ENCODE measurements at places on chromosomes 6 and 20.

GRCh38 chr20:1616858-1617434, 2.9 kb downstream of the SIRPB1 start:
- no peak for DNase-seq

DNA sequence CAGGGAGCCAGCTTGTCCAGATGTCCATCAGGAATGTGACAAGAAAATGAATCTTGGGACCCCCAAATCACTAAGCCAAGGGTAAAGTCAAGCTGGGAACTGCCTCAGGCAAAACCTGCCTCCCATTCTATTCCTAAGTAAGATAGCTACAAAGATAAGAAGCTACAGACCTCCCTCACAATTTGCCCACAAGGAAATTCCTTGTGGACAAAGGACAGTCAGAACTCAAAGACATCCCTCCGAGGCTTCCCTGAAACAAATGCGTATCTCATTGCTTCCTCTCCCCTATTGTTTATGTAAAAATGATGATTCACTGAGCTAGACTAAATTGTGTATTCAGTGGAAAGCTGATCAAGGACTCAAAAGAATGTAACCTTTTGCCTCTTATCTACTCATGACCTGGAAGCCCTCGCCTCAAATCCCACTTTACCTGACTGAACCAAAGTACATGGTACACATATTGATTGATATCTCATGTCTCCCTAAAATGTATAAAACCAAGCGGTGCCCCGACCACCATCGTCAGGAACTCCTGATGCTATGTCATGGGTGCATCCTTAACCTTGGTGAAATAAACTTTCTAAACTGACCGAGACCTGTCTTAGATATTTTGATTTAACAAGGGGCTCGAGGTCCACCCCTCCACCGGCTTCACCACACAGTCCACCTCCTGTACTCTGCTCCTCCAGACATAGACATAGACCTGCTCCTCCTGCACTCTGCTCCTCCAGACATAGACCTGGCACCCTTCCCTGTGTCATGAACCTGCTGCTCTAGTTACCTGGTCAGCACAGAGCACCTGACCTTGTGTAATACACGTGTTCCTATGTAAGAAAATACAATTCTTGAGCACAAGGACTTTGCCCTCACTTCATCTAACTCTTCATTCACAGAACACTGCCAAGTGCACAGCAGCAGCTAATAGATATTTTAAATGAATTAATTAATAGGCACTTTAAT, 81.4 kb downstream of the WDR27 start:
- DNase-seq: no peak

DNA sequence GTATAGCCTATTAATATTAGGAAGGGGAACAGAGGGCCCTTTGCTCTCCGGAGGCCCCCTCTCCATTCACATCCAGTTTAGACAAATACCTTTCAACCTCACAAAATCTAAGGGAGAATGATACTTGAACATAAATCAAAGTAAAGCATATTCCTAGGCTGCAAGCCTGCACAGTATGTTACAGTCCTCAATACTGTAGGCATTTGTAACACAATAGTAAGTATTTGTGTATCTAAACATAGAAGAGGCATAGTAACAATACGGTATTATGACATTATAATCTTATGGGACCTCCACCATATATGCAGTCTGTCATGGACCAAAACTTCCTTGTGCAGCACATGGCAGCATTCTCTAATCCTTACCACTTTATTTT, 2.3 kb upstream of the TREM1 start:
- no peak for DNase-seq

DNA sequence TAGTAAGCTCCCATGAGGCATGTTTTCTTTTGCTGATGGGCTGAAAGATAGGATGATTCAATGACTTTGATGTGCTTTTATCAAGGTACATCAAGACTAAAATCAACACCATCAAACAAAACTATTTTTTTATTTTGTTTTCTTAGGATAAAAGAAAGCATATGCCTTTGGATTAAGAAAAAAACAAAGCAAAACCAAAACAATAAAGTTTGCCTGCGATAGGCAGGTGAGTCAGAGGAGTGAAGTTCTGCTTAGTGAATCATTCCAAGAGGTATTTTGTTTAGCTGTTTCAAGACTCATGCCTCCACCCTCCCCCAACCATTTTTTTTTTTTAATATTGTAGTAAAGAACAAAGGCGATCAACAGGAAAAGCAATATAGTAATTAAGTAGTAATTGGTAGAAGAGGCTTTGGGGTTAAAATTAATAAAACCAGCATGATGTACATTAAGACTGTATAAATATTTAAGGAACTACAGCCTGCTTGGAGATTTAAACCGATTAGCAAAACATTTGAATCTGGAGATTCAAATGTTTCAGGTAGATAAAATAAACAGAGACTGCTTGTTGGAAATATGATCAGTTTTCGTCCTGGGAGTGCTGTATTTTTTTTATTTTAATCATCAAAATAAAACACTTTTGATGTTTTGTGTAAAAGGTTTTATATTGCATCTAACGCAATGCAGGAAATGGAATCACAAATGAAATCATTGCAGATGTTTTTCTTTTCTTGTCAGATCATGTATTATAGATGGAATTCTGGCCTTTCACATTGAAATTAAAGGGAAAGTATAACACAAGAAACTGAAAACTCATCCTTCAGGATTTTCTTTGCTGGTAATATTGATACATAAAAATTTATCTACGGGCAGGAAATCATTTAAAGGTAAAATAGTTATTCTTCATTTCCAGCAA, 482.3 kb upstream of the MANEA start:
- no peak for DNase-seq

GRCh38 chr6:57432919-57433684, 115.7 kb downstream of the PRIM2 start:
- no peak for DNase-seq

DNA sequence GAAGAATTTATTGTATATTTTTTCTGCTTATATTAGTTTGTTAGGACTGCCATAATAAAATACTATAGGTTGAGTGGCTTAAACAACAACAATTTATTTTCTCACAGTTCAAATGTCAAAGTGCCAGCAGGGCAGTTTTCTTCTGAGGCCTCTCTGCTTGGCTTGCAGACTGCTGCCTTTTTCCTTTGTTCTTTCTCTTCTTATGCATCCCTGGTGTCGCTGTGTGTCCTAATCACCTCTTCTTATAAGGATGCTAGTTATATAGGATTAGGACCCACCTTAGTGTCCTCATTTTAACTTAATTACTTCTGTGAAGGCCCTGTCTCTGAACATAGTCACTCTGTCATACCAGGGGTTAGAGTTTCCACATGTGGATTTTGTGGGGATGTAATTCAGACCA, 354.4 kb downstream of the NKAIN2 start:
- no peak for DNase-seq

- no peak for DNase-seq
Observed at GRCh38 chr6:64591676-64592036, 956.1 kb downstream of the PHF3 start.
